ENCODE measurements at places on chromosomes 2 and 18. TPM values are rescaled to one million over a fixed set of nuclear protein-coding genes. Genes with fewer than 3 reads are reported as not detected.

DNA sequence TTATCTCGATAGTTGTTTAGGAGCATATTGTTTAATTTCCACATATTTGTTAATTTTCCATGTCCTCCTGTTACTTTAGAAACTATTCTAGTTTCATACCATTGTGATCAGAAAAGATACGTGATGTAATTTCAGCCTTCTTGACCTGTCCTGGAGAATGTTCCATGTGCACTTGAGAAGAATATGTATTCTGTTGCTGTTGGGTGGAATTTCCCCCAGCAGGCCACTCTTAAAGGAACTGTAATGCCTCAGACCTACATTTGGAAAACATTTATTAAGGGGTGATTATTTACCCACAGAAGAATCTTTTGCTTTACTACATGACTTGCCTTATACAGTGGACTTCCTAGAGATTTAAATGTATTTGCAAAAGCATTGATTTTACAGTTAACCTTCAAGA is 55.5 kb downstream of the LIMS1 start:
- no peak for DNase-seq
- peaks cover 20% of the 10 kb centered on the region for H3K4me1 ChIP-seq
- no peaks in the 10 kb centered on the region for H3K27me3 ChIP-seq
- no peaks in the 10 kb centered on the region for H3K36me3 ChIP-seq

GRCh38 chr2:203594541-203594940 is 59.4 kb upstream of the RAPH1 start:
- no peaks in the 10 kb centered on the region for H3K36me3 ChIP-seq
- no peaks in the 10 kb centered on the region for H3K27me3 ChIP-seq
- no peak overlapping the region for H3K4me3 ChIP-seq
- no peaks in the 10 kb centered on the region for H3K4me1 ChIP-seq
- DNase-seq = no peak

DNA sequence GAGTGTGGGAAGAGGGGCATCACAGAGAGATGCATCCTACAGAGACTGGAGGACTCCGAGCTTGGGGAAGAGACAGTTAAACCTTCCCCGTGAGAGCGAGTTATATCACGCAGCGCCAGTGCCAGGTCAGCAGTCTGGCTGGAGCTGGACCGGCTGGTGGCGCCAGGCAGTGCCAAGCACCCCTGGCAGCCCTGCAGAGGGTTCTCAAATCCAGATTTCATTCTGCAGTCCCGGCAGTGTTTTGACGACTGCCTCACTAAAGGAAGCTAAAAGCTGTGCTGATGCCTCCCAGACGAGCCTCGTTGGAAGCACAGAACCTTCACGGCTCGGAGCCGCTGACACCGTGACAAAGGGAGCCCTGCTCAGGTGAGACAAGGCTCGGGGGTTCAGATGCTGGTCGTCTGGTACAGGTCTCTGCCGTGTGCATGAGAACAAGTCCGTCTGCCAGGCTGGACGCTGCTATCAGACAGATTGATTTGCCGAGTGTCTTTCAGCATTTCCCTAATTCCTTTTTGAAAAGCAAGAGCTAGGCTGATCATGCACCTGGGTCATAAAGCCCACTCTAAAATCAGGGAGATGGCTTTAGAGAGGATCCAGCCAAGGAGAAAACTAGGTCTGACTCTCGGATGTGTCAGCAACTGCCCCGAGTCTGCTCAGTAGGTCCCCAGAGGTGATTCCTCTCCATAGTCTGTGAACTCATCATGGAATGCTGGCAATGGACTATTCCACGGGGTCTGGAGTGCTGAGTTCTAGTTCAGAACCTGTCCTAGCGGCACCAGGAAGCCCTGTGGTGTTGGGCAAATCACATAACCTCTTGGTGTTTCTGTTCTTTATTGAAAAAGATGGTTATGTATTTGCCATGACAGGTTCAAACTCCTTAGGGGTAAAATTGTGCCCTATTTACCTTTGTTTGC is 240.6 kb downstream of the SOX11 start:
- H3K27me3 ChIP-seq = no peaks in the 10 kb centered on the region
- H3K4me3 ChIP-seq = no peak overlapping the region
- H3K4me1 ChIP-seq = no peaks in the 10 kb centered on the region
- H3K36me3 ChIP-seq = no peaks in the 10 kb centered on the region
- no peak overlapping the region for H3K27ac ChIP-seq
- no peak for DNase-seq

DNA sequence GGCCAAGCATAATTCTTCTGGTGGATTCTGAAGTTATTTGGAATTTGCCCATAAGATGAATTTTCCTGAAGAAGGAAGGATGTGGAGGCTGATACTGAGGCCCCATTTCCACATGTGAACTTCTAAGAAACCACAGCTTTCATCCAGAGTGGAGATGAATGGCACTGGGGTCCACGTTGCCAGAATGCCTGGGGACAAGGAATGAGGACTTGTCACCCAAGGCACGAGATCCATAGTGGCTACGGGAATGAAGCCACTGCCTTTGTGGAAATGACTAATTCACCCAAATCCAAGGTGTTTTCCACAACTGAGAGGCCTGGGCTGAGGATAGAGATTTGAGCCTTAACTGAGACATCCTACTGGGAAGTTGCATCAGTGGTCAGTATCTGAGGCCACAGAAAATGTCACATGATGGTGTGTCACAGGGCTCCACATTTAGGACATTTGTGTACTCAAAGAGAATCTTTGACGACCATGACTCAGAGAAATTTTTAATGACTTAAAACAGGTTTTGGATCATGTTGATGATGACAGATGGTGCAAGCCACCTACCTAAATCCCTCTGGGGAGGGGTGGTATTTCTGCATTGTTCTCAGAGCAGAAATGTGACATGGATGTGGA is 286.1 kb downstream of the SOX11 start:
- H3K27ac ChIP-seq = no peak overlapping the region
- H3K36me3 ChIP-seq = no peaks in the 10 kb centered on the region
- H3K27me3 ChIP-seq = no peaks in the 10 kb centered on the region
- no peak overlapping the region for H3K4me3 ChIP-seq
- H3K4me1 ChIP-seq = no peaks in the 10 kb centered on the region

DNA sequence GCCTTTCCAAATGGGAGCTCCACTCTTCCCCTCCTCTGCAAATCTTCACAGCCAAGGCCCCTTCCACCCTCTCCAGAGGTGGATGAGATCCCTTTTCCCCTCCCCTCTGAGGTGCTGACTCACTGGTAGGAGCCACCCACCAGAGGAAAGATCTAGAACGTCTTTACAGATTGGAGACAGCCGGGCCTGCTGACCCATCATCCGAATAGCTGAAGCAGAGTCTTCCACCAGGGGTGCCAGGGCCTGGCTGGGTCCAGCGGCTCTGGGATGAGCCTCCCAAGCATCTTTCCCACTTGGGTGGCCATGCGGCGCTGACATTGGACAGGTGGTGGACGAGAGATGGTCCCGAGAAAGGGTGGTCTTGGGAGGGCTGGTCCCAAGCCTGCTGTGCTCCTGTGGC is 9.0 kb downstream of the ERFE start:
- no peak for DNase-seq
- peaks cover 8% of the 10 kb centered on the region for H3K36me3 ChIP-seq
- H3K27me3 ChIP-seq = no peaks in the 10 kb centered on the region
- H3K4me1 ChIP-seq = 0 out of 2 replicates have a peak, but pooled peaks cover 2% of the 10 kb centered on the region
- no peak overlapping the region for H3K4me3 ChIP-seq
- H3K27ac ChIP-seq = no peak overlapping the region

The GREB1L gene
- total RNA-seq = 12.2 TPM

DNA sequence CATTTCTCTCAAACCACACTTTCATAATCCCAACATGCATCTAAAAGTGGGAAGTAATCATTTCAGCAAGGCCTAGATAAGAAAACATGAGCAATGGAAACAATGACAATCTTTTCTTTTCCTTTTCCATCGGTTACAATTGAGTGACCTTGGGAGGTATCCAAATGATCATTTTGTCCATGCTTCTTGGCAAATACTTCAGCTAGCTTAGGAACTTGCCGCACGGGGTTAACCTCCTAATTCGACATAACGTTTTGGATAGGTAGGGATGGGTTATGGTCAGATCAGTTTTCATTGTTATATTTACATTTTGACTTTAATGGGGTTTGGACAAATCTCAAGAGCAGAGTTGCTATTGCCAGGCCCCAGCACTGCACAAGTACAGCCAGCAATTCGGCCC is 4.6 kb upstream of the PTPRM start:
- no peak overlapping the region for H3K27ac ChIP-seq
- H3K4me3 ChIP-seq = no peak overlapping the region
- no peaks in the 10 kb centered on the region for H3K4me1 ChIP-seq
- no peaks in the 10 kb centered on the region for H3K27me3 ChIP-seq
- no peaks in the 10 kb centered on the region for H3K36me3 ChIP-seq
- no peak for DNase-seq

- DNase-seq = no peak
- no peak overlapping the region for H3K4me3 ChIP-seq
- H3K27ac ChIP-seq = no peak overlapping the region
- no peaks in the 10 kb centered on the region for H3K36me3 ChIP-seq
These were observed 401.3 kb downstream of the PID1 start for GRCh38 chr2:228869636-228870264.

- no peak overlapping the region for H3K4me3 ChIP-seq
- no peak overlapping the region for H3K27ac ChIP-seq
- no peak for DNase-seq
- H3K36me3 ChIP-seq = no peaks in the 10 kb centered on the region
These were observed 76.2 kb upstream of the HDAC4 start for GRCh38 chr2:239476757-239477585.

DNA sequence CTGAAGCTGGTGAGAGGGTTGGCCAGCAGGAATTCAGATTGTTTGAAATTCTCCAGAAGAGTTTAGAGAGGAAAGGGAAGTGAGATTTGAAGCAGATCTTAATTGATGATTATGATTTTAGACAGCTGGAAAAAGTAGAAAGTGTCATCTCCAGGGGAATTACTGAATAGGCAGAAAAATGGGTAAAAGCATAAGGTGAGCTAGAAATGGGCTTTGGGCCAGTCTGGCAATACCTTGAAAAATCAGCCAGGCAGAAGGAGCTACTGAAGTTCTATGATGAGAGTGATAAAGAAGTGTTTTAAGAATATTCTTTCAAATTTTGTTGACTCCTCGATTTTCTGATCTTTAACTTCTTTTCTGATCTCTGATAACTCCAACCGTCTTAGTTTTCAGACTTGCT is 172.9 kb upstream of the CCDC150 start:
- no peaks in the 10 kb centered on the region for H3K36me3 ChIP-seq
- H3K4me3 ChIP-seq = no peak overlapping the region
- H3K27me3 ChIP-seq = no peaks in the 10 kb centered on the region

GRCh38 chr2:238908960-238909951 is 61.4 kb downstream of the TWIST2 start:
- H3K27ac ChIP-seq = no peak overlapping the region
- no peak overlapping the region for H3K4me3 ChIP-seq
- H3K27me3 ChIP-seq = no peaks in the 10 kb centered on the region
- H3K4me1 ChIP-seq = 0 out of 2 replicates have a peak, but pooled peaks cover under 1% of the 10 kb centered on the region

The RGPD4 gene
- 0.07 TPM for total RNA-seq

GRCh38 chr2:198774576-198774975 is 683.2 kb downstream of the SATB2 start:
- no peak overlapping the region for H3K4me3 ChIP-seq
- H3K36me3 ChIP-seq = no peaks in the 10 kb centered on the region
- DNase-seq = no peak
- H3K27ac ChIP-seq = no peak overlapping the region

The DPP4 gene
- 3.6 TPM for total RNA-seq

GRCh38 chr2:21761361-21761760 is 637.6 kb downstream of the TDRD15 start:
- H3K27ac ChIP-seq = no peak overlapping the region
- H3K36me3 ChIP-seq = no peaks in the 10 kb centered on the region
- DNase-seq = no peak
- no peaks in the 10 kb centered on the region for H3K4me1 ChIP-seq
- no peaks in the 10 kb centered on the region for H3K27me3 ChIP-seq

- H3K27ac ChIP-seq = no peak overlapping the region
- H3K36me3 ChIP-seq = no peaks in the 10 kb centered on the region
- H3K4me1 ChIP-seq = no peaks in the 10 kb centered on the region
- H3K4me3 ChIP-seq = no peak overlapping the region
- no peak for DNase-seq
These were observed 249.2 kb downstream of the TXNL1 start for GRCh38 chr18:56389190-56389589.

- no peaks in the 10 kb centered on the region for H3K36me3 ChIP-seq
- H3K27ac ChIP-seq = no peak overlapping the region
- H3K4me1 ChIP-seq = peaks cover 35% of the 10 kb centered on the region
- DNase-seq = no peak
These were observed 37.7 kb downstream of the HS1BP3 start for GRCh38 chr2:20612925-20613916.

The NCKAP1 gene
- total RNA-seq = 115 TPM

The AUP1 gene
- 116 TPM for total RNA-seq

The SULT1C2 gene
- 3.9 TPM for total RNA-seq

DNA sequence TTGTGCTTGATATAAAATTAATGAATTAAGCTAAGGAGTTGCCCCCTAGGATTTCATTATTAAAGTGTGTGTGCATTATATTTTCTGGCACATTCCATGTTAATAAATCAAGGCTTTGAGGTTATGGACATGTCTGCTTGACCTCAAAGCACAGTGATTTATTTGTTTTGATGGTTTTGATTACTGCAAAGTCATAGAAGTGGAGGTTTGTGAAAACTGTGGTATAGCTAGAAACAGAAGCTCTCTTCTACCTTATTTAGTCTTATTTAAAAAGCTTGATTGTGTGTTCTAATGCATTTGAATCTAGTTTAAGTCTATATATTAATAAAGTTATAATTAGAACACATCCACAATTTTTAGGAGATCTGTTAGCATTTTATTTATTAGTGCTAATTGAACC is 32.2 kb downstream of the DOK6 start:
- no peaks in the 10 kb centered on the region for H3K27me3 ChIP-seq
- no peak overlapping the region for H3K27ac ChIP-seq
- DNase-seq = no peak
- H3K4me1 ChIP-seq = no peaks in the 10 kb centered on the region

GRCh38 chr2:210818473-210818872 is 262.1 kb downstream of the CPS1 start:
- no peaks in the 10 kb centered on the region for H3K36me3 ChIP-seq
- H3K27ac ChIP-seq = no peak overlapping the region
- DNase-seq = no peak
- H3K27me3 ChIP-seq = no peaks in the 10 kb centered on the region
- no peak overlapping the region for H3K4me3 ChIP-seq

GRCh38 chr2:207885010-207885409 is 115.3 kb upstream of the FZD5 start:
- DNase-seq = no peak
- no peaks in the 10 kb centered on the region for H3K36me3 ChIP-seq
- no peak overlapping the region for H3K4me3 ChIP-seq
- H3K4me1 ChIP-seq = no peaks in the 10 kb centered on the region
- H3K27ac ChIP-seq = no peak overlapping the region

Data from HCT116 (cell line).